Right lobe of liver (tissue), 6 donors: ENCODE measurements at places on chromosomes 4 and X. TPM values are rescaled to one million over a fixed set of nuclear protein-coding genes. Genes with fewer than 3 reads are reported as not detected.

- peak; percentile 15 for DNase-seq
These were observed 5.0 kb downstream of the GPR78 start for GRCh38 chr4:8585186-8585585.

GRCh38 chr4:126223784-126224407 lies 909.1 kb downstream of the FAT4 start:
- no peak for DNase-seq

DNA sequence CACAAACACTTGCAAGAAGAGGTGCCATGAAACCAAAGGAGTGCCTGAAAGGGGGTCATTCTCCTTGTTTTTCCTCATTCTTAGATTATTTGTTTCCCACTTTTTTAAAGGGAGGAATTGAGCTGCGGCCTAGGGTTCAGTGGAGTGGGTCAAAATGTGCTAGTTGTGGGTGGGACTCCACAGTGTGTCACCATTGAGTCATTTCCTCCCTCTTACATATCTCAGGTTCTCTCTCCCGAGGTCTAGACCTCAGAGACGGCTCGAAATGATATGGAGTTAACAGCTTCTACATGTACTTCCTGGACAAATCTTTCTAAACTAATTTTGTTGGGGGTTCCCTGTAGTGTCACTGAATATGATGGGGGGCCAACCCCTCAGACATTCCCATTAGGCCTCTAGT lies 328.4 kb upstream of the SPANXN1 start:
- DNase-seq = no peak

DNA sequence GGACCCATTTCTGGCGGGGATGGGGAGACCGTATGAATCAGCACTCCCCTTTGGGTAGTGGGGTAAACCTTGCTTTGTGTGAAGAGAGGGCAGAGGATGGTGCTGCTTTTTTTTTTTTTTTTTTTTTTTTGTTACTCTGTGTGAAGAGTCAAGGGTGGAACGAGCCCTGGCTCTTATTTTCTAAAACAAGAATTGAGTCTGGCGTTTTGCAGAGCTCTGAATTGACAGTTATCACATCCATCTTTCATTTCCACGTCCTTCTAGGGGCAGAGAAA lies 1.2 kb downstream of the SLAIN2 start:
- no peak for DNase-seq

DNA sequence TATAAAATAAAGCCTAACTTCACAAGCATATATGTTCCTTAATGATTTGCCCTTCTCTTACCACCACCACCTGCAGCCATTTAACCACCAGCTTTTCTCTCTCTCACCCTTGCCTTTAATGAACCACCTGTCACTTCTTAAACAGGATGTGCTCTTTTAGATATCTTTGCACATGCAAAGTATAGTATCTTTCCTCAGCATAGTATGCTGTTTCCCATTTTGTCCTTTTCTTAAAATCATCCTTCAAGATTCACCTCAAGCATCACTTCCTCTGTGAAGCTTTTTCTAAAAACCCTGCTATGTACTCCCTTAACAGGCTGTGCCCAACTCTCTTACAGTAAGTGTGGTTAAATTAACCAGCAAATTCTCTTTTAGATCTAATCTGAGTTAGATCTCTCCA lies 8.2 kb upstream of the CNOT6L start:
- no peak for DNase-seq

- no peak for DNase-seq
These were observed 24.5 kb downstream of the TMSB4X start for GRCh38 chrX:12999422-12999821.

Gene MAGIX
- total RNA-seq = 8.8 TPM

Gene TCEAL5
- total RNA-seq = not detected

DNA sequence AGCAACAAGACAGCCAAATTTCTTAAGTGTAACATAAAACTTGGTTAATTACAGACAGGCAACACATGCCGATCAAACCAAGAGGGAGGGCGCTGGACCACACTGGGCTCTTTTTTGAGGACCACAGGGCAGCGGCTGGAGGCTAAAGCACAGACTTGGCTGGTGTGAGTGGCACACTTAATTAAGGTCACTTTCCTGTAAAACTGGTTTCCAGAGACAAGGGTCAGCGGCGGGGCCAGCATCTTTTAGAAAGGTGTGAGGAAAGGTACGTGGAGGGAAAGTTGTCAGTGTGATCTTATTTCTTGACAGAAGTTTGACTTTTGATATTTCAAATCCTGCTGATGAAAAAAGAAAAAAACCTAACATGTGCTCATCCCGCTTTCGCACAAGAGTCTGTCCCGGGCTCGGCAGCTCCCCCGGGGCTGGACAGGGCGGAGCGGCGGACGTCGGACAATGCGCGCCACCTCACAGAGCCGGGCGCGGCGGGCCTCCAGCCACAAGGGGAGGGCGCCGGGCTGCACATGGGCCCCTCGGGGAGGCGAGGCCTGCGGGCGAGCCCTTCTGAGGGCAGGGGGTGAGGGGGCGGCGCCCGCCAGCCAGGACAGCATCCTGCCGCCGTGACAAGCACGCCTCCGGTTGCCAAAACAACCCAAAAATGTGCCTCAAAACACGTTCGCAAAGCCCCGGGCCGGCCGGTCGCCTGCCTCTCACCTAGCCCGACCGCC lies 660 bp upstream of the HSPA4L start:
- peak; percentile 63 for DNase-seq

DNA sequence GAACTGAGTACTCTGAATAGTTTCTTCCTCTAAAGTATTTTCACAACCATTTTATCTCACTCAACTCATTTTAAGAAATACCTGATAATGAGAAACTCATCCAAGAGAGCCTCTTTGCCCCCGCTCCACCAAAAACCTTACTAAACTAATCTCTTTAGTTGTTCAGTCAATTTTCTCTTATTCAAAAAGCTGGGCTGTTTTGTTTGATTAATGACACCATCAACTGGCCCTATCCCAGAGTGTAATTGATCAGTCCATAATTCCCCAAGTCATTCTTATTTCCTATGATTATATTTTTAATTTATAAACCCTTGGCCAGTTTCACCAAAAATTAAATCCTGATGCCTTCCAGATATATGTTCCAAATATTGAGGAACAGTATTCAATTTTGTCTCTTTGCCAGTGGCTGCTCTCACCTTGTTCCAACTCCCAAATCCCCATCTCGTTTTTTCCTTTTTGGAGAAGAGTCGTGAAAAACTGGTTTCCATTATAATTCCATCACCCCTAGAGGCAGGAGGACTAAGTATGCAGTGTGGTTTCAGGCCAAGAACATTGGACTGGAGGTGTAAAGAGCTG lies 10.4 kb downstream of the LIMCH1 start:
- DNase-seq = no peak

Gene ADH1C
- 403 TPM for total RNA-seq

- DNase-seq = no peak
These were observed 196.8 kb upstream of the ATP6AP2 start for GRCh38 chrX:40383969-40384368.

DNA sequence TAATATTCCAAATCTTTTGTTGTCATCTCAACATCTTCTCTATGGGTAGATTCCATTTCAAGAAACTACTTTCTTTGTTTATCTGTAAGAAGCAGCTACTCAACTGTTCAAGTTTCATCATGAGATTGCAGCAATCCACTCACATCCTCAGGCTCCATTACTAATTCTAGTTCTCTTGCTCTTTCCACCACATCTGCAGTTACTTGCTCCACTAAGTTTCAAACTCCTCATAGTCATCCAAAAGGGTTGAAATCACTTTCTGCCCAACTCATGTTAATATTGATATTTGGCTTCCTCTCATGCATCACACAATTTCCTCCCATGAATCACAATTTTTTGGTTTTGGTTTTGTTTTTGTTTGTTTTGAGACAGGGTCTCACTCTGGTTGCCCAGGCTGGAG lies 35.7 kb downstream of the ADH5 start:
- DNase-seq = no peak

Gene CXCL13
- 9.3 TPM for total RNA-seq

- no peak for DNase-seq
These were observed 78.4 kb downstream of the LUZP4 start for GRCh38 chrX:115367951-115368350.

DNA sequence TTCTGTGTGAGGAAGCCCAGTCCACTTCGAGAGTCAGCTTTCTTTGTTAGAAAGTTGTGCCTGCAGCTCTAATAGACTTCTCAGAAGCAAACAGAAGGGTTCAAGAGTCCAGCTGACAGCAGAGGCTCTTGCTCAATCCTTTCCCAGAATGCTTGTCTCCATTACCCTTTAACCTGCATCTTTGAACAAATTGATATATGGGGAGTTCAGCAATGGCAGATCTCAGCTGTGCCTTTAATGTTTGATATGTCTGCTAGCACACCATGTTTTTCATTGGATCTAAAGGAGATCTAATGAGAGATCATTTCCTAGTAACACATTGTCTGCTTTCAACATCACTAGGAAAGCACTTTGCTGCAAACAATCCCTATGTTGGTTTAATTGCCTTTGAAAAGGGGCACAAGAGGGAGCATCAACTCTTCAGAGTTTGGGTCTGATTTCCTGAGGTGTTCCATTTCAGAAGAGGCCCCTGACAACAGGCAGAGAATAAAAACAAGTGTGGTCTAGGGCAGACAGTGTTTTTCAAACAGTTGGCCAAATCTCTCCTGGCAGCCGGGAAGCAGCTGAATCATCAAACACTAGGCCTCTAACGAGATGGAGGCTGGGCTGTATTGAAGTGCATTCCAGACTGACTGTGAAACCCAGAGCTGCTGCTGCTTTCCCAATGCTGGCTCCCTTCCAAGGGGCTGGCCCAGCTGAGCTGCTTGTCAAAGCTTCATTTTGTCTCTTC lies 55.5 kb downstream of the LUZP4 start:
- peak; percentile 90 for DNase-seq

- DNase-seq = no peak
These were observed 125.0 kb downstream of the SPCS3 start for GRCh38 chr4:176444741-176445140.

Gene CFP
- 18.2 TPM for total RNA-seq

- DNase-seq = no peak
These were observed 29.9 kb upstream of the CLCN4 start for GRCh38 chrX:10126834-10127233.

- DNase-seq = no peak
These were observed at the start of gene PLP1 for GRCh38 chrX:103776546-103776945. Gene PLP1 (plus strand): TSS chrX:103776840. CDS start chrX:103776996, 156 bp downstream.

DNA sequence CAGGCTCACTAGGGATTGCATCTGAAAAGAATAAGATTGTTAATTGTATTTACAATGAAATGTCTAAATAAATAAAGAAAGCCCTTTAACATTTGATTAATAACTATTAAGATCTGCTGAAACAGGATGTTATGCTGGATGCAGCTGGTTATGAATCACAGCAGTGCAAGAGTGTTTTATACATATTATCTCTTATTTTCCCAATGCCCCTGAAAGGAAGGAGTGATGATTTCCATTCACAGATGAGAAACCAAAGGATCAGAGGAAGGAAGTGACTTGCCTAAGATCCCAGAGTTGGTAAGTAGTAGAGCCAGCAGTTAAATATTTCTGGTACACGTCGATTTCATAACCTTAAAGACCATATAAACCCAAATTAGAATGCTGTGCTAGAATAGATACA lies 76.3 kb upstream of the ARHGAP36 start:
- no peak for DNase-seq

Gene CYLC1
- total RNA-seq = not detected

Gene NSG1
- total RNA-seq = not detected

GRCh38 chrX:87376896-87377295 lies 140.7 kb upstream of the KLHL4 start:
- DNase-seq = no peak

DNA sequence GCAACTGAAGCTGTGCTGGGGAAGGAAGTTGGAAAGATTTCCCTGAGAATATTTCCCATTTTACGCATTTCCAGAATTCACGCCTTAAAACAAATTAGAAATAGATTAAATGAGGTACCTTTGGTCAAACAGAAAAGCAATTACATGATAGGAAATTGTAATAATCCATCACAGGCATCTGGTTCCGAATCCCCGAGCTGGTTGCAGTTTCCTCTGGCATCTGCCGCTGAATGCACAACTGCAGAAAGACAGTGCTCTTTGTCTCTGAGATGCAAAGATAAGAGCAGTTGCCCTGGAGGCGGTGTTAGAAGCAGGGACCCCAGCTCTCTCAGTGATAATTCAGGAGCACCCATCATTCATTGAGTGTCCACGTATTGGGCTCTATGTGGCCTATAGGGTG lies 224.4 kb downstream of the LDB2 start:
- no peak for DNase-seq

GRCh38 chr4:120664851-120665250 lies 257.7 kb downstream of the PRDM5 start:
- no peak for DNase-seq

Gene SHISA3
- total RNA-seq = 0.69 TPM

DNA sequence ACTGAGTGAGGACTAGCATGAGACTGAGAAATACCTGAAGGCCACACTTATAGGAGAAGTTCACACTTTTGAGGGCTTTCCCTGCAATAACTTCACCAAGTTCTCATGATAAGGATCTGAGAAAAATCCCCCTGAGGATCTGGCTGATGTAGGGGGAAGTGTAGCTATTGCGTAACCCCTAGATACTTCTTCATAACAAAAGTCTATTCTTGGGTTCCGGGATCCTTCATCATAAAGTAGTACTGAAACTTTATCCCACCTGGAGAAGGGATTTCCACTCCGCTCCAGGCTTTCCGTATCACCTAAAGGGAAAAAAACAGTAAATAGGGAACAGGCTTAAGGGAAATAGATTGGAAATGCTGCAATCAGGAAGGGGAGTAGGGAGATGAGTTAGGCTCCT lies 13.3 kb downstream of the USP27X start:
- no peak for DNase-seq

- no peak for DNase-seq
These were observed 25.2 kb upstream of the ADD1 start for GRCh38 chr4:2818351-2818939.

Gene PDGFC
- 9.4 TPM for total RNA-seq

GRCh38 chr4:111937368-111937767 lies 207.9 kb upstream of the FAM241A start:
- no peak for DNase-seq

Gene RPL9
- 353 TPM for total RNA-seq

GRCh38 chrX:140709421-140709846 lies at the start of gene LINC00632:
Gene LINC00632 (plus strand): TSS chrX:140709759.
- DNase-seq = no peak

- DNase-seq = no peak
These were observed 1.1 kb upstream of the NSG1 start for GRCh38 chr4:4385729-4386295.

DNA sequence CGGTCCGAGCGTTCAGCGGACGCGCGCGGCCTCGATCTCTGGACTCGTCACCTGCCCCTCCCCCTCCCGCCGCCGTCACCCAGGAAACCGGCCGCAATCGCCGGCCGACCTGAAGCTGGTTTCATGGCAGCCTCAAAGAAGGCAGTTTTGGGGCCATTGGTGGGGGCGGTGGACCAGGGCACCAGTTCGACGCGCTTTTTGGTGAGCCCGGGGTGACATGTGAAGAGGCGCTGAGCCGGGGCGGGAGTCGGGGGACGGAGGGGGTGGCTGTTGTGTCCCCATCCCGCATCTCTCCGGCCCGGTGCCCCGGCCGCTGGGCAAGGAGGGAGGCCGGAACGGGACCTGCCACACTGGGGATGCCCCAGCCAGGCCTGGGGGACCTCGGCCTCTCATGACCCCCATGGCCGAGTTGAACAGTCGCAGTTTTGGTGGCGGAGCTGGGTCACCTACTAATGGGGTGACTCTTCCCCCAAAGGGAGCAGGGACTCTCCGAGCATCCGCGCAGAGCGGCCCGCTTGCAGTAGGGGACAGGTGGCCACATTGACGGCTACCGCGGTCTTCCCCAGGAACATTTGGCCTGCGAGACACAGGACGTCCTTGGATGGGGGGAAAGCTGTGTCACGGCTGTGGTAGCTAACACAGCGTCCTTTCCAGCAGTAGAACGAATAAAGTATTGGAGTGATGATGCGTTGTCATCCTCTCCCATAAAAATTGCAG lies at the start of gene GK:
TSS of gene GK (plus strand) at position 9 of the 717 bp plus-strand sequence. CDS start at position 124, 115 bp downstream.
- DNase-seq = peak; percentile 45

Gene TLR3
- 9.2 TPM for total RNA-seq
